ENCODE measurements at places on chromosomes 12 and 14.

DNA sequence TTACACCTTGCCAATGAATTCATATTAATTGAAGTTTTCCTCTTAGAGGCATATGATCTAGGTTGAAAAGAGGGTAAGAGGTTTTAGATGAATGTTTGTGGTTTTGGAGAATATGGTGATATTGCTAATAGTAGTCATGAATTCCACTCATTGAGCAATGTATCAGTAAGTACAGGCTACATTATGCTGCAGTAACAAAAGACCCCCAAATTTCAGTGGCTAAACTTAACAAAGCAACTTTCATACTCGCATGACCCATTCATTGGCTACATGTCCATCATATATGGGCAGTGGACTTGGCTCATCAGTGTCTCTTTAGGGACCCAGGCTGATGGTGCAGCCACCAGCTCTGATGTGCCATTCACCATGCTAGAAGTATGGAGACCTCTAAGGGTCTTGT is 196.6 kb upstream of the MYL2 start:
- DNase-seq = no peak
- no peaks in the 10 kb centered on the region for H3K36me3 ChIP-seq
- no peak overlapping the region for H3K4me3 ChIP-seq
- H3K4me1 ChIP-seq = no peaks in the 10 kb centered on the region
- H3K27me3 ChIP-seq = peaks cover 13% of the 10 kb centered on the region

DNA sequence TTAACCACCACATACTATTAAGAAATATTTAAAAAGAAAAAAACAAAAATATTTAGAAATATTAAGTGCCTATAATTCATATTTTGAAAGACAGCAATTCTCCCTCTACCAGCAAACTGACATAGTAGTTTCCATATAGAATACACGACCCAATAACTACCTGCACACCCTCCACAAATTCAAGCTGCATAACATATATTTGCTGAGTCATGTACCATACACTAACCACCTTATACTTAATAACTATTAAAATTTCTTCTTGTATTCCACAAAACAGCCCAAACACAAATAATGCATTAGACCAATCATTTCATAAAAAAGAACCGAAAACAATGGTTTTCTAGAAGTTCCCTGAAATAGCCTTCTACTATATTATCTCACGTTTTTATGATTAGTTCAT is 21.7 kb downstream of the GTF2A1 start:
- H3K27ac ChIP-seq = no peak overlapping the region
- no peak for DNase-seq
- H3K27me3 ChIP-seq = no peaks in the 10 kb centered on the region
- peaks cover 61% of the 10 kb centered on the region for H3K36me3 ChIP-seq

DNA sequence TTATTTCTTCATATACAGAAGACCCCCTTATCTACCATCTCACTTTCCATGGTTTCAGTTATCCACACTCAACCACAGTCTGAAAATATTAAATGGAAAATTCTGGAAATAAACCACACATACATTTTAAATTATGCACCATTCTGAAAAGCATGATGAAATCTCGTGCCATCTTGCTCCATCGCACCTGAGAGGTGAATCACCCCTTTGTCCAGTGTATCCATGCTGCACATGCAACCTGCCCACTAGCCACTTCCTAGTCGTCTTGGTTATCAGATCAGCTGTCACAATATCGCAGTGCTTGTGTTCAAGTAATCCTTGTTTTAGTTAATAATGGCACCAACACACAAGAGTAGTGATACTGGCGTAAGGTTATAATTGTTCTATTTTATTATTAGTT is 145.7 kb downstream of the C12orf42 start:
- peaks cover 13% of the 10 kb centered on the region for H3K4me1 ChIP-seq
- no peak overlapping the region for H3K4me3 ChIP-seq
- H3K27me3 ChIP-seq = no peaks in the 10 kb centered on the region

DNA sequence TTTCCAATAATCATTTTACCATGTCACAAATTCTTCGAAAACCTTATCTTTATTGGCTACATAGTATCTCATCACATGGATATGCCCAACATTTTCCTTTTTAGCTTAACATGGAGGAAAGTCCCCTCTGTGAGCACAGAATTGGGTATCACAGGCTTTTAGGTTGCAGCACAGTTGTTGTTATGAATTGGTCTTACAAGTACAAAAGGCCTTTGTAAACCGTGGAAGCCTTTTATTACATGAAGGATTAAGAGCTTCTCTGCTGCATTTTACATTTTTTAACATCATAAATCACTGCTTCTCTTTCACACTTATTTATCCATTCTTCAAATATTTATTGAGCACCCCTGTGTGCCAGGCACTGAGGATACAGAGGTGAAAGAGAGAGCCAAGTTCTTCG is 26.2 kb downstream of the UBE3B start:
- H3K27me3 ChIP-seq = no peaks in the 10 kb centered on the region
- H3K36me3 ChIP-seq = peaks cover 37% of the 10 kb centered on the region
- no peak for DNase-seq
- H3K27ac ChIP-seq = no peak overlapping the region
- H3K4me3 ChIP-seq = no peak overlapping the region

DNA sequence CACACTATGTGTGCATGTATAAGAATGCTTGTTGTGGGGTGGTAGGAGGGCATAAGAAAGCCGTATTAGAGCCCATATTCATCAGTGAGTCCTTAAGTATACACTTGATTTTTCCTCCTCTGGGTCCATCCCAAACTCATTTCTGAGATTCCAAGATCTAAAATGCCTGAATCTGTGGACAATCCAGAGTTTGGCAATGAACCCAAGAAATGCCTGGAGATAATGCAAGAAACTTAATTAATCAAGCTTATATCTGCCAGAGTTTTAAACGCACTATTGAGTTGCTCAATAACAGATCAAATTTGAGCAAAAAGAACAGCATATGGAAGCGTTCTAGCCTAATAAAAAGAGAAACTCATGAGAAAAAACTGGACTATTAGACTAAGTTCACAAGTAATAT is 143.4 kb upstream of the NAV3 start:
- H3K4me3 ChIP-seq = no peak overlapping the region
- DNase-seq = no peak
- H3K27me3 ChIP-seq = no peaks in the 10 kb centered on the region
- no peaks in the 10 kb centered on the region for H3K36me3 ChIP-seq
- no peaks in the 10 kb centered on the region for H3K4me1 ChIP-seq
- H3K27ac ChIP-seq = no peak overlapping the region

DNA sequence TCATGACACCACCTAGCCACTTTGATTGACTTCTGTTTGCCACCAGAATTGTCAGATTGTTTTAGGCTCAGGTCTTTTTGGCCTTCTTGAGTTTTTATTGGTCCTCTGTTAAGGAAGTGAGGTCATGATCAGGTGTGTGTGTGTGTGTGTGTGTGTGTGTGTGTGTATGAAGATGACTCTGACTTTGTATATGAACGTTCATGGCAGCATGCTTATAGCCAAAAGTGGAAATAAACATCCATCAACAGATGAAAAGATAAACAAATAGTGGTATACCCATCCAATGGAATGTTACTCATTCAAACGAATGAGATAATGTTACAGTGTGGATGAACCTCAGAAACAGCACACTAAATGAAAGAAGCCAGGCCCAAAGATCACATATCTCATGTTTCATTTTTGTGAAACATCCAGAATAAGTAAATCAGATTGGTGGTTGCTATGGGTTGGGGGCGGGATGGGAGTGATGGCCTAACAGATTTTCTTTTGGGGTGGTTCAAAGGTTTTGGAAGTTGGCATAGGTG is 258.6 kb downstream of the KTN1 start:
- DNase-seq = no peak
- H3K4me3 ChIP-seq = no peak overlapping the region
- no peaks in the 10 kb centered on the region for H3K36me3 ChIP-seq

DNA sequence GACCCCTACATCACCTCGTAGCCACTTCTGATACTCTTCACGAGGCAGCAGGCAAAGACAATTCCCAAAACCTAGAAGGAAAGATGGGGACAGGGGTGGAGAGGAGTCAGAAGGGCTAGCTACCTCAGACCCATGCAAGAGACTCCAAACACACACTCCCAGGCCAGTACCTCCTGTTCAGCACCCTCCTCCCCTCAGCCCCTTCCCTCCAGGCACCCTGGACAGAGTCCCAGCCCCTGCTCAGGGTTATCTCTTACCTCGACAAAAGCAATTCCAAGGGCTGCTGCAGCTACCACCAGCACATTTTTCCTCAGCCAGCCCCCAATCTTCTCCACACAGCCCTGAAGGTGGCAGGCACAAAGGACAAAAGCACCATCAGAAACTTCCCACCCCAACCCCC is 3.3 kb downstream of the CD63 start:
- peaks cover 35% of the 10 kb centered on the region for H3K36me3 ChIP-seq
- no peak overlapping the region for H3K4me3 ChIP-seq
- DNase-seq = no peak

GRCh38 chr12:7844116-7844515 is 28.6 kb downstream of the SLC2A14 start:
- DNase-seq = no peak
- H3K27me3 ChIP-seq = peaks cover 16% of the 10 kb centered on the region
- H3K4me1 ChIP-seq = peaks cover 6% of the 10 kb centered on the region
- no peaks in the 10 kb centered on the region for H3K36me3 ChIP-seq
- H3K4me3 ChIP-seq = no peak overlapping the region
- H3K27ac ChIP-seq = no peak overlapping the region

GRCh38 chr14:77543637-77544334 is 45.2 kb upstream of the ISM2 start:
- H3K27me3 ChIP-seq = no peaks in the 10 kb centered on the region
- H3K36me3 ChIP-seq = peaks cover 46% of the 10 kb centered on the region
- H3K4me1 ChIP-seq = peaks cover 27% of the 10 kb centered on the region
- no peak for DNase-seq

GRCh38 chr14:54137614-54137961 is 181.0 kb upstream of the BMP4 start:
- H3K27me3 ChIP-seq = no peaks in the 10 kb centered on the region
- H3K4me3 ChIP-seq = no peak overlapping the region
- H3K4me1 ChIP-seq = no peaks in the 10 kb centered on the region
- H3K27ac ChIP-seq = no peak overlapping the region
- no peak for DNase-seq
- H3K36me3 ChIP-seq = no peaks in the 10 kb centered on the region

DNA sequence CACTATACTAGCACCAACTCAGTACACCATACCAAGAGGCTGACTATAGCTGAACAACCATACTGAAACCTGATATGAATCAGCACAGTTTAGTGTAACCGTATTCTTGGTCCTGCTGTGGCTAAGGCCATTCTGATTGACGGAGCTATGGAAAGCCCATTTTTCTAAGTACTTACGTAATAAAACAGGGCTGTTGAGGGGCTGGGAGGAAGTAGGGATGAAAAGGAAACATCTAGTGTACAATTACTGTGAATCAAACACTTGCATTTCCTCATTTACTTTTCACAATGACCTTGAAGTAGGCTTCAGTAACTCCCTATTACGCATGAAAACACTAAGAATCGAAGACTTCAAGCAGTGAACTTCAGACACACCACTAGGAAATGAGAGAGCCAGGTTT is 198.2 kb downstream of the BTG1 start:
- no peak overlapping the region for H3K4me3 ChIP-seq
- no peaks in the 10 kb centered on the region for H3K27me3 ChIP-seq
- DNase-seq = no peak

- no peak for DNase-seq
- H3K27me3 ChIP-seq = no peaks in the 10 kb centered on the region
- no peaks in the 10 kb centered on the region for H3K4me1 ChIP-seq
- H3K4me3 ChIP-seq = no peak overlapping the region
- H3K27ac ChIP-seq = no peak overlapping the region
- no peaks in the 10 kb centered on the region for H3K36me3 ChIP-seq
Measured at GRCh38 chr12:20050221-20050620, 318.1 kb upstream of the PDE3A start.

GRCh38 chr14:68135028-68135427 is 315.4 kb downstream of the RAD51B start:
- H3K4me3 ChIP-seq = no peak overlapping the region
- peaks cover 8% of the 10 kb centered on the region for H3K4me1 ChIP-seq
- no peak for DNase-seq
- peaks cover 3% of the 10 kb centered on the region for H3K36me3 ChIP-seq
- H3K27me3 ChIP-seq = no peaks in the 10 kb centered on the region

GRCh38 chr14:50290306-50290705 is 21.7 kb downstream of the L2HGDH start:
- H3K4me1 ChIP-seq = no peaks in the 10 kb centered on the region
- H3K27ac ChIP-seq = no peak overlapping the region
- DNase-seq = no peak
- peaks cover 27% of the 10 kb centered on the region for H3K36me3 ChIP-seq

DNA sequence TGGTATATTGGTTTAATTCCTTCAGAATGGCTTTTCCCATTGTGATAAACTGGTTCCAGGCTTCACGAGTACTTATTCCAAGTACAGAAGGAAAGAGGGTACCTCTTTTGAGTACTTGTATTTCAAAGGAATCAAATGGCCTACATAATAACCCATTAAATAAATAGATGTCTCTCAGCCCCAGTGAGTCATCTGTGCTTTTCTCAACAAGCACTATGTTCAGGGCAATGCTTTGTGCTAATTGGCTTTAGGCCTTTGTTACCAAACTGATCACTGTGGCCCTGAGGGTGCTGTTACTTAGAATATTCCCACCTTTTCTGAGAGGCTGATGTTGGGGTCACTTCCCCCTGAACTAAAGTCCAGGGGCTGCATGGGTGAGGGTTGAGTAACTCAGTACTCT is 107.1 kb downstream of the LRRK2 start:
- no peak overlapping the region for H3K4me3 ChIP-seq
- H3K36me3 ChIP-seq = no peaks in the 10 kb centered on the region
- no peak overlapping the region for H3K27ac ChIP-seq
- H3K27me3 ChIP-seq = no peaks in the 10 kb centered on the region

- H3K4me1 ChIP-seq = no peaks in the 10 kb centered on the region
- no peak overlapping the region for H3K27ac ChIP-seq
- H3K36me3 ChIP-seq = peaks cover 69% of the 10 kb centered on the region
- no peak overlapping the region for H3K4me3 ChIP-seq
- DNase-seq = no peak
- no peaks in the 10 kb centered on the region for H3K27me3 ChIP-seq
Measured at GRCh38 chr14:20381341-20381740, 32.0 kb downstream of the TEP1 start.

GRCh38 chr12:25590011-25590721 is 37.1 kb upstream of the LMNTD1 start:
- H3K4me1 ChIP-seq = peaks cover 37% of the 10 kb centered on the region
- H3K27me3 ChIP-seq = no peaks in the 10 kb centered on the region
- peak overlapping the region; percentile 77 for H3K27ac ChIP-seq
- peaks cover 24% of the 10 kb centered on the region for H3K36me3 ChIP-seq

GRCh38 chr12:11794751-11795150 is 145.3 kb downstream of the ETV6 start:
- no peak for DNase-seq
- peaks cover 25% of the 10 kb centered on the region for H3K36me3 ChIP-seq
- no peaks in the 10 kb centered on the region for H3K27me3 ChIP-seq
- peaks cover 24% of the 10 kb centered on the region for H3K4me1 ChIP-seq
- H3K27ac ChIP-seq = no peak overlapping the region

Measured in activated CD8-positive, alpha-beta T cell treated with anti-CD3 and anti-CD28 coated beads, Interleukin-2, amount 10 ng/mL, durations not matched to agents 7 days and 5 days (primary cell).